ENCODE measurements at places on chromosomes 16 and 17. TPM values are rescaled to one million over a fixed set of nuclear protein-coding genes. Genes with fewer than 3 reads are reported as not detected.

CLEC18B gene
- 1.8 TPM for total RNA-seq

TAC4 gene
- total RNA-seq, result not detected

CSH2 gene
- total RNA-seq, result not detected

NEUROD2 gene
- not detected for total RNA-seq

NPIPA3 gene
- 0.67 TPM for total RNA-seq

DOK4 gene
- total RNA-seq, result 20.0 TPM

CTRL gene
- total RNA-seq, result 0.67 TPM

CDH3 gene
- total RNA-seq, result 628 TPM

CACNG3 gene
- total RNA-seq, result not detected

KRTAP17-1 gene
- not detected for total RNA-seq

KSR1 gene
- total RNA-seq, result 1.6 TPM

MYH8 gene
- total RNA-seq, result not detected

PRSS33 gene
- not detected for total RNA-seq

C1QTNF8 gene
- total RNA-seq, result not detected

LDHD gene
- total RNA-seq, result 0.50 TPM

TMC6 gene
- total RNA-seq, result 46.3 TPM

GABARAP gene
- 213 TPM for total RNA-seq

MRPL45 gene
- 30.7 TPM for total RNA-seq

FOXC2 gene
- total RNA-seq, result 13.3 TPM

DPEP3 gene
- total RNA-seq, result not detected

CFAP97D1 gene
- not detected for total RNA-seq

KRTAP9-2 gene
- not detected for total RNA-seq

ZNF598 gene
- 187 TPM for total RNA-seq

TMEM92 gene
- under 0.01 TPM for total RNA-seq

ZNF213 gene
- 7.7 TPM for total RNA-seq

ITGA2B gene
- total RNA-seq, result 0.17 TPM

HBQ1 gene
- not detected for total RNA-seq

SSTR5 gene
- not detected for total RNA-seq

KRTAP4-3 gene
- not detected for total RNA-seq

KCNJ2 gene
- not detected for total RNA-seq

ESRP2 gene
- total RNA-seq, result 42.1 TPM

KRTAP4-4 gene
- total RNA-seq, result not detected

DCTN5 gene
- 67.8 TPM for total RNA-seq

EFNB3 gene
- total RNA-seq, result 1.0 TPM
